ENCODE measurements at places on chromosomes 4 and X. TPM values are rescaled to one million over a fixed set of nuclear protein-coding genes. Genes with fewer than 3 reads are reported as not detected.

DNA sequence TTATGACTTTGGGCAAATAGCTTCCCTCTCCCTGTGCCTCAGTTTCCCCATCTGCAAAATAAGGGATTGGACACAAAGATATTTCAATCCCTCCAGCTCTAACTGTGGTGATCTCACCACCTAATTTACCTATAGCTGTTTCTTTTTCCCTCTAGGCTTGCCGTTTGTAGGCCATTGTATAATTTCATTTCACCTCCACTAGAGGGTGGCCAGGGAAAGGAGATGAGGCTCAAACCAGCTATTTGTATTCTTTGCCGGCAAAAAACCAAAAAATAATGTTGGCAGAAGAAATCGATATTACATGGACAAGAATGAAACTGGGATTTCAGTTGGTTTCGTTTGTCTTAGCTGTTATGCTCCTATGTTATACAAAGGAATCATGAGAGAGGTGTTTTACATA is 36.1 kb upstream of the DOCK11 start:
- H3K4me3 ChIP-seq: no peak overlapping the region
- no peak for DNase-seq
- no peak overlapping the region for H3K27ac ChIP-seq
- no peaks in the 10 kb centered on the region for H3K4me1 ChIP-seq

Gene MMRN1
- total RNA-seq: 83.2 TPM

Gene GPR50
- 0.15 TPM for total RNA-seq

Gene ELF4
- 10.7 TPM for total RNA-seq
